ENCODE measurements at places on chromosomes 7 and 10. TPM values are rescaled to one million over a fixed set of nuclear protein-coding genes. Genes with fewer than 3 reads are reported as not detected.

Gene SEPTIN14
- total RNA-seq: not detected

DNA sequence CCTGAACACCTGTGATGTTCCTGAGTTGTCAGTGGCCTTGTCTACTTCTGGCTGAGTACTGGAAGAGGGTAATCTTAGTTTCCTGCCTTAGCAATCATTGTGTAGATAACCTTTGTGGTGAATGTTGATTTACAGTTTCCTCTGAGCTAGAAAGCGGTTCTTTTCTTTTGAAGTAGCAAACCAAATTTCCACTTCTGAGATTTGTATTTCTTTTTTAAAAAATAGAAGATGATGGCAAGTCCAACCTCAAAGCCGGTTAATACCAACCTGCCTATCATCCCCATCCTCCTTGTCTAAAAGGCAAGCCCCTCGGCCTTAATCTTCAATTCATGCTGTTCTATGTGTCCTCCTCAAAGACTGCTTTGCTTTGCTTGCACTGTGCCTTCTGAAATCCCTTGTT lies 12.5 kb upstream of the PALS2 start:
- DNase-seq: no peak
- H3K4me1 ChIP-seq: peaks cover 18% of the 10 kb centered on the region
- H3K36me3 ChIP-seq: no peaks in the 10 kb centered on the region

Gene GPNMB
- 1.2 TPM for total RNA-seq

Gene LAMB4
- not detected for total RNA-seq

Gene SFTPA1
- total RNA-seq: not detected

DNA sequence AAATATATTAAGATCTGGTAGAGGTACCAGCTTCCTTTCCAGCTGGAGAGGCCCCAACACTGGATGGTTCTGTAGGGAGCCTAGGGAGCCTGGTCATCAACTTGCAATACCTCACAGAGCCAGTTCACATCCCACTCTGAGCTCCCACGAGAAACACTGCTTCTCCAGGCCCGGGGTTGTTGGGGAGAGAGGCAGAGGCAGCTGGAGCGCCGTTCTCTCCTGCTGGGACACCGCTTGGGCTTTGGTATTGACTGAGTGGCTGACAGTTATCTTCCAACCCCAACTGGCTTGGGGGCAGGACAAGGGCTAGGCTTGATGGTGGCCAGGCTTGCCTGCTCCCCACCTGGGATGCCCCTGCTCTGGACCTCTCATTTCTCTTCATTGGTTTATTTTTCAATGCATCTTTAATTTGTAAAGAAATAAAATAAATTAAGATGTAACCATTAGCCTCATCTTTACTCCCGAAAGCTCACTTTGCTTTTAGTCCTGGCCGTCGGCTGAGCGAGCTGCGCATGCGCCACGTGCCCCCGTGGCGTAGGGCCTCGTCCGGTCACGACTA lies 10.0 kb upstream of the CHCHD1 start:
- H3K36me3 ChIP-seq: peaks cover 77% of the 10 kb centered on the region
- peaks cover 38% of the 10 kb centered on the region for H3K4me1 ChIP-seq
- peak overlapping the region; percentile 95 for H3K27ac ChIP-seq
- H3K4me3 ChIP-seq: peak overlapping the region; percentile 89
- H3K27me3 ChIP-seq: no peaks in the 10 kb centered on the region
- DNase-seq: peak; percentile 82

Measured in activated CD8-positive, alpha-beta T cell treated with anti-CD3 and anti-CD28 coated beads for 36 hours (primary cell).